ENCODE measurements at places on chromosomes 13 and 19.

GRCh38 chr13:101624210-101624922 is 171.9 kb downstream of the ITGBL1 start:
- no peak for DNase-seq

DNA sequence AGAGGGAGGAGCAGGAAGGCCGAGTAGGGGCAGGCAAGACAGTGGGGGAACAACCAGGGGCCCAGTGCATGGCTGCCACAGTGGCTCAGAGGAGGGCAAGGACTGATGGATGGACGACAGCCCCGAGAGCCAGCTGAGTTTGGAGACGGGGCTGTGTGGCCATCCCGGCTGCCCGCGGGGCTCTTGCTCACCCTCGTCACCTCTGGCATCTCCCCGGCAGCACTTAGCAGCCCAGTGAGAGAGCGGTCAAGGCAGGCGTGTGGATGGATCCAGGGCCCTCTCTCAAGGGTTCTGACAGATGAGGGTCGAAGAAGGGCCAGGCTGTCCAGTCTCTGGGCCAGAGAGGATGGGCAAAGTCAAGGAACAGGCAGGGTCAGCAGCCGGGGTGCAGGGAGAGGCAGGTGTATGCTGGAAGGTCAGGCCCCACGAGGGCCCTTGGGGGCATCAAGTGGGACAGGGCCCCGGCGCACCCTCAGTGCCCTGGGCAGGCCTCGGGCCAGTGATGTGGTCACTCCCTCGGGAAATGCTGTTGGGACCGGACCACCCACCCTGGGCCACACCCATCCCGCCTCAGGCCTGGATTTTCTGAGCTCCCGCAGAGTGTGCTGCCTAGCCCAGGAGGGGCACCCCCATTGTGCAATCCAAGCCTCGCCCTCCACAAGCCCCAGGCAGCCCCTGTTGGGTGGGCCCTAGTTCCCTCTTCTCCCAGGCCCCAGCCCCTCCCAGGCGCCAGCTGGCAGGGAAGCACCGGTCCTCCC is 56.4 kb upstream of the TPM4 start:
- no peak for DNase-seq

DNA sequence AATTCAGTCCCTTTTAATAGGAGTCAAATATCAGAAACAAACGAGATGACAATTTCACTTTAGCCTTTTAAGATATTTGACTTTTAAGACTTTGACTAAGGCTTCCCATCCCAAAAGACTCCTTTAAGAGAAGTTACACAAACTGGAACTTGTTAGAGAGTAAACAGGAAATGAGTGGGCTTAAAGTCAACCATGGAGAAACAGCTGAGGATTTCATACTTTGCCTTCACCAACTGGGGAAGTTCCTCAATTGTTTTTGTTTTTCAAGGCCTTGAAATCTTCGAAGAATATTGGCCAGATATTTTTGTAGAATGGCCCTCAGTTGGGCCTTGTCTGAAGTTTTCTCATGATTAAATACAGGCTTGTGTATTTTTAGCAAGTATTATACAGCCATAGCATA is 227.3 kb downstream of the POU4F1 start:
- no peak for DNase-seq

DNA sequence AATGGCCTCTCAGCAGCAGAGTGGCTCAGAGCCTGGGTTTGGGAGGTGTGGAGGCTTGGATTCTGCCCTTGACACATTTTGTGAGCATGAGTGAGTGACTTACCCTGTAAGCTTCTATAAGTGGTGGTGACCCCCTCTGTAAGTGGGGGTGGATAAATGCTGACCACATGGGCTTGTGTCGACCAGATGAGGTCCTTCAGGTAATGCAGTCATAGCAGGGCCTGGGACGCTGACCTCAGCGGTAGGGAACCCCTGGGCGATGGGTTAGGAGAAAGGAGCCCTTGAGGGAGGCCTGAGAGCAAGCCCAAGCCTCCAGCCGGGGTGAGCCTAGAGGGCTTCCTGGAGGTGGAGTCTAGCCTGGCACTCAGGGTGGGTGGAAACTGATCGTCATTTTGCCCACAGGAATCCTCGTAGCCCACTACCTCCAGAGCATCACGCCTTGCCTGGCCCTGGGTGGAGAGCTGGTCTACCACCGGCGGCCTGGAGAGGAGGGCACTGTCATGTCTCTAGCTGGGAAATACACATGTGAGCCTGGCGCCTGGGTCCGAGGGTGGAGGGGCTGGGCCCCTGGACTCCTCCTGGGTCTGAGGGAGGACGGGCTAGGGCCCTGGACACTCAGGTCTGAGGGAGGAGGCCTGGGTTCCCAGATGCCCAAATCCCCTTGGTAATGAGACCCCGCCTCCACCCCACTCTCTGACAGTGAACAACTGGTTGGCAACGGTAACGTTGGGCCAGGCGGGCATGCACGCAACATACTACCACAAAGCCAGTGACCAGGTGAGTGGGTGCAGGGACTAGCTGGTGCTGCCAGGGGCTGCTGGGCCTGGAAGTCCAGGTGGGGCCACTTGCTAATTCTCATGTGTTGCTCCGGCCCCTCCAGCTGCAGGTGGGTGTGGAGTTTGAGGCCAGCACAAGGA is 5.0 kb upstream of the APOE start:
- no peak for DNase-seq

DNA sequence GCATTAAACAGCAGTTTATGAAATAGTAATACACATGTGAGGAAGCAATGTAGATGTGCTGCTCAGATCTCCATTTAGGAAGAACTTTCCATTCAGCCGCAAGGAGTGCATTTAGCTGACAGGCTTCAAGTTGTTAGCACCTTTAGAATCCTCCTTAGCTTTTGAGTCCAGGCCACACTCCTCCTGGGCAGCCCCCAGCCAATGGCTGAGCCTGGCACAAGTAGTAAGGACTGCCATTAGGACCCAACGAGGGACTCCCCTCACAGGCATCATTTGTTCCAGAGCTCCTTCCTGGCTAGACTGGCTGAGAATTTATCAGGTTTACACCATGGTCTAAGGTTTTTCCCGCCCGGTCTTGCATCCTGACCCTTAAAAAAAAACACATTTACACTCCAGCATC is 201.4 kb downstream of the DIAPH3 start:
- DNase-seq, result no peak

DNA sequence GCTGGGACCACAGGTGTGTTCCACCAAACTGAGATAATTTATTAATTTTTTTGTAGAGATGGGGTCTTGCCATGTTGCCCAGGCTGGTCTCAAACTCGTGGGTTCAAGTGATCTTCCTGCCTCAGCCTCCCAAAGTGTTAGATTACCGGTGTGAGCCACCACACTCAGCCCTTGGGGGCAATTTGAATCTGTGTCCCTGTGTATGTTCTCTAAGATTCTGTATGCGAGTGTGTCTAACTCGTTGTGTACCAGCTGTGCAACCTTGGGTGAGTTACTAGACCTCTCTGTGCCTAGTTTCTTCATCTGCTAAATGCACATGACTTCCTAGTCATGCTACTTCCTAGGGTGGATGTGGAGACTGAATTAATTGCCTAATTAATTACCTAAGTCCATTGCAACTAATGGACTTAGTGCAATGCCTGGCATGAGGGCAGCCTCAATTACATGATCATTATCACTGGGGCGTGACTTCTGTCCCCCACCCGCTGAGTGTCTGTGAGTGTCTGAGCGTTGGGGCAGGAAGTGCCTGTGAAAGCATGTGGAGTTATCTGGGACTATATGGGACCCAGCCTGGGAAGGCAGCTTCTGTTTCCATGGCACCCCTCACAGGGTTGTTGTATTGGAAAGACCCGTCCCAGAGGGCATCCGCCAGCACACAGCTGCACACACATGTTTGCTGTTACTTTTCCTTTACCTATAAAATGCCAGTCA is 1.8 kb upstream of the NCCRP1 start:
- DNase-seq, result no peak

DNA sequence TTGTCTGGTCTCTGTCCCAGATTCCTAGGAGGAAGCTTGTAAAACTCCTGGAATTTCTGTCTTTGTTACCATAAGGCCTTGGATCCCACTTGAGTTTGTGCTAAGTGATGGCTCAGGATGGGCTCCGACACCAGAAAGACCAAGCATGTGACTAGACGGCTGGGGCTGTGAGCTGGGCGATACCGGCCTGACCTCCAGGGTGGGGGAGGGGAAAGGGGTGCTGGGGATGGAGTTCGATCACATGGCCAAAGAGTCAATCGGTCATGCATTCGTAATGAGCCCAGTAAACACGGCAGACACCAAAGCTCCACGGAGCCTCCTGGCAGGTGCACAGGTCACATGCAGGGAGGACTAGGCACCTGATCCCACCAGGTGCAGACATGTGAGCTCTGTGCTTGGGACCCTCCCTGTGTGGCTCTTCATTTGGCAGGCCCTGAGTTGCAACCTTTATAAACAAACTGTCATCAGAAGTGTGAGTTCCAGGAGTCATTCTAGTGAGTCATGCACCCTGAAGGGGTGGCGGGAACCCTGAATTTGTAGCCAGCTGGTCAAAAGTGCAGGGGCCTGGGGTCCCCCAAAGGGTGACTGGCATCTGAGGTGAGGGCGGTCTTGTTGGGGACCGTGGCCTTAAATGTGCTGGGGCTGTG is 27.1 kb downstream of the ELAVL1 start:
- no peak for DNase-seq

- no peak for DNase-seq
These were observed 371.4 kb downstream of the KCNRG start for GRCh38 chr13:50386541-50387050.

- no peak for DNase-seq
These were observed 9.3 kb downstream of the SLC7A10 start for GRCh38 chr19:33216198-33216830.

- no peak for DNase-seq
These were observed 2.4 kb downstream of the DHX34 start for GRCh38 chr19:47351548-47351947.

DNA sequence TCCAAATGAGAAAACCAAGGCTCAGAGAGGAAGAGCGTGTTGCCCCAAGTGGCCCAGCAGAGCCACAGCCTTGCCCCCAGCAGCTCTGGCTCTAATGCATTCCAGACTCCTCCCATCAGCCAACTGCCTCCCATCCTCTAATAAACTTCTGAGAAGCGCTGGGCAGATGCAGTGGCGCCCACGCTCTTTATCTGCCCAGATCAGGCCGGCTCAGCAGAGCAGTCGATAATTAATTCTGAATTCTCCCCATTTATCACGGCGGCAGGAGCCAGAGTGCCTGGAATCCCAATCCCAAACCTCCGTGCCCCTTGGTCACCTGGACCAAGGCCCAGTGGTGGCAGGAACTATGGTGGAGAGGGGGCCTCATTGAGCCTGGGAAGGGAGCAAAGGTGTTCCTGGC is 13.9 kb downstream of the TINCR start:
- DNase-seq, result no peak

DNA sequence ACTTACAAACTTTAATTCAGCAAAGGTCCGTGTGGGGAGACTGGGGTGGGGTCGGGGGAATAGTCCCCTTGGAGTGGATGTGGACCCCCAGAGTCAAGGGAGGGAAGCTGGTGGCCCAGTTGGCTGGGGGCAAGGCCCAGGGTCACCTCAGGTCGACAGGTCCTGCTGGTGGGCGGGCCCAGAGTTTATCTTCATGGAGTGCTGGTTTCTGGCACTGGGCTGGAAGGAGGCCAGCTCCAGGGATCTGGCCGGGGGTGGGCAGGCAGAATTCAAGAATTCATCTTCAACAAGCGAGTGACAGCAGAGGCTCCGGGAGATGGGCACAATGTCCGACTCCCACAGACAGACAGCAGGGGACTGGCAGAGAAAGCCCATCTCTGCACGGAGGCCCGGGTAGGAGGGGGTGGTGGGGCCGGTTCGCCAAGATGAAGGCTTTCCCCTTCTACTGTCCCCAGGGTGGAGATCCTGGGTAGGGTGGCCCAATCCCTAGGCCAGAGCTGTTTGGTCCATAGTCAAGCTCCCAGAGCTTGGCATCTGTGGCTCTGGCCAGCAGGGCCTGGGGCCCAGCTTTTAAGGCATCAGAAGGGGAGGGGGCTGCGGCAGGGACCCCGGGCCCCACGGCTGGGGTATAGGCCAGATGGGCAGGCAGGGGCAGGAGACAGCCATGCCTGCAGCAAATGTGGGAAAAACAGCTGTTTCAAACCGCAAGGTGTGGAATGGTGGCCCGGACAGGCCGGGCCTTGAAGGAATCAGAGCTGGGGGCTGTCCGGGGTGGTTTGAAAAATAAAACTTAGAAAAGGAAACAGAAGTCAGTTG is 622 bp upstream of the FDX2 start:
- no peak for DNase-seq

- peak; percentile 74 for DNase-seq
These were observed 964 bp downstream of the KHSRP start for GRCh38 chr19:6423499-6424194.

DNA sequence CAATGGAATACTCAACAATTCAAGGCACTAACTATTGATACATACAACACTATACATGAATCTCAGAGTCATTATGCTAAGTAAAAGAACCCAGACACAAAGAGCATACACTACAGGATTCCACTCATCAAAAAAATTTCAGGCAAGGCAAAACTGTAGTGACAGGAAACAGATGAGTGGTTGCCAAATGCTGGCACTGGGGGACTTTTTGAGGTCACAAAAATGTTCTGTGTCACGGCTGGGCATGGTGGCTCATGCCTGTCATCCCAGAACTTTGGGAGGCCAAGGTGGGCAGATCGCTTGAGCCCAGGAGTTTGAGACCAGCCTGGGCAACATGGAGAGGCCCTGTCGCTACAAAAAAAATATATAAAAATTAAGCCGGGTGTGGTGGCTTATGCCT is 129.4 kb downstream of the KL start:
- no peak for DNase-seq

DNA sequence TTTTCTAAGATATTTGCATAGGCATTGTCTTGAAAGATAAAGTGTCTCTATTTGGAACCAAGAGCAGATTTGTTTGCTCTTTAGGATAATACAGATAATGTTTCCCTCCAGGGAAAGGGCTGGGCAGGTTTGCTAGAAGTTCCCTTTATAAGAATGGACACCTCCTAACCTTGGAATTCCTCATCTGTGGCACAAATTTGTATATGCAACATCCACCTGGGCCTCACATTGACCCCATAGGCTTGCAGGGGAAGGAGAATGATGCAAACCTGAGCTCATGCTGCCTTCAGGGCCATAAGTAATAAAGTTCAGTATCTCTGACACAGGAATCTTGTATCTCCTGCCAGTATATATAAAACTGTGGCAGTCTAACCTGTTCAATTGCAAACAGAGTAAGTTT is 508.4 kb upstream of the MIR17HG start:
- no peak for DNase-seq

- no peak for DNase-seq
These were observed 15.5 kb downstream of the SETDB2 start for GRCh38 chr13:49459580-49459979.

DNA sequence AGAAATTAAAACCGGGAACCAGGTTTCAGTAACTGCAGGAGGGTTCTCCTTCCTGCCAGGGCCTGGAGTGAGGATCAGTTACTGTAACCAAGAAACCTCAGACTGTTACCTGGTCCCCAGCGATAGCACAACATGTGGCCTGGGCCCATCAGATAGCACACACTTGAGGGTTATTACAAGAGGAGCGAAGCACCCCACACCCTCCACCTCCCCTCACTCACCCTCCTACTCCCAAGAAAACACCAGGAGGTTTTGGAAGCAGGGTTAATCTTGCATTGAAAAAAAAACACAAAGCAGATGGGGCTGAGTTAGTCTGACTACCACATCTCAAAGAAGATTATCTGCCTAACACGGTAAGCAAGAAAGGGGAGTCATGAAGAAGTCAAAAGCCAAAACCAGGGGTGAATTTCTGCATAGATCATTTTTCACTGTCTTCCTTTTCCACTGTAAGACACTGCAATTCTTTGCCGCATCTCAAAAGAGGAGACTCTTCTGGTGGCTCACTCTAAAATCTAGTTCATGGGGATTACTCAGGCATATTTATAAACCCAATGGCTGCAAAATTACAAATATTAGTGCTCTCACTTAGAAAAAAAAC is 75.9 kb upstream of the DOCK9 start:
- no peak for DNase-seq

GRCh38 chr13:111123221-111123620 is 8.1 kb downstream of the ARHGEF7 start:
- no peak for DNase-seq

GRCh38 chr13:63092456-63092855 is 1676.8 kb upstream of the PCDH20 start:
- no peak for DNase-seq

Measured in activated CD8-positive, alpha-beta memory T cell treated with anti-CD3 and anti-CD28 coated beads for 24 hours (primary cell).